ENCODE measurements at places on chromosomes 7 and 10. TPM values are rescaled to one million over a fixed set of nuclear protein-coding genes. Genes with fewer than 3 reads are reported as not detected.

FIGNL1 gene
- total RNA-seq = 12.1 TPM

SH2B2 gene
- total RNA-seq = 4.6 TPM

STEAP4 gene
- total RNA-seq = not detected

UPK3B gene
- 18.7 TPM for total RNA-seq

TUBAL3 gene
- 0.33 TPM for total RNA-seq

JAKMIP3 gene
- total RNA-seq = 1.5 TPM

EPDR1 gene
- 87.3 TPM for total RNA-seq

STEAP1 gene
- 13.6 TPM for total RNA-seq

SPDYE2 gene
- not detected for total RNA-seq

PNLIPRP2 gene
- not detected for total RNA-seq

NKX2-3 gene
- total RNA-seq = not detected

CHAT gene
- not detected for total RNA-seq

VWDE gene
- 0.29 TPM for total RNA-seq

CCDC3 gene
- 1.0 TPM for total RNA-seq

MET gene
- total RNA-seq = 91.6 TPM

All from A549 treated with ZK216348 at 1 μM for 4 hours (cell line).